ENCODE measurements at places on chromosomes 12 and 14.

- DNase-seq: no peak
Measured at GRCh38 chr12:53093777-53094393, 3.6 kb upstream of the IGFBP6 start.

- DNase-seq: no peak
Measured at GRCh38 chr14:52026017-52026660, 36.8 kb downstream of the RTRAF start.

- no peak for DNase-seq
Measured at GRCh38 chr14:31172084-31172483, 35.5 kb downstream of the HECTD1 start.

DNA sequence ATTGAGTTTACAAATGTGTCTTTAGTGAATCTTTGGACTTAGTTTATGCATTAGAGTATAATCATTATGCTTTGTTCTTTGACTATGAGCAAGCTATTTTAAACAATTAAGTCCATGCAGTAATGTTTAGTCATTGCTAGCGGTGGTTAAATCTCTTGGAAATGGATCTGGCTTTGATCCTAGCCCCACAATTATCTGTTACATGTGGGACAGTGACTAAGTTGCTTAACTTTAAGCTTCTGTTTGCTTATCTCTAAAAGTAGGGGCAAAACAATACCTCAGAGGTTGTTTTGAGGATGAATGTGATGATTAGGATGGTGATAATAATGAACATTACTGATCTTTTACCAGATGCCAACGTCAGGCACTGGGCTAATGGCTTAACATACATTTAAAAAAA is 124.2 kb downstream of the NPAS3 start:
- no peak for DNase-seq

- DNase-seq: no peak
Measured at GRCh38 chr12:99906786-99907579, 77.8 kb downstream of the ANKS1B start.
